MCF 10A (cell line): ENCODE measurements at places on chromosomes 4 and X. TPM values are rescaled to one million over a fixed set of nuclear protein-coding genes. Genes with fewer than 3 reads are reported as not detected.

Gene RASGEF1B
- 4.8 and 5.4 TPM in 2 replicates for total RNA-seq

Gene SOWAHD
- not detected in 2 replicates for total RNA-seq

Gene CXCL9
- total RNA-seq = not detected in 2 replicates

Gene RBPJ
- 74.4 and 84.7 TPM in 2 replicates for total RNA-seq

Gene TMSB15C
- total RNA-seq = 0.79 and 1.3 TPM in 2 replicates

Gene GUCY1B1
- 0.34 TPM in 1 of 2 replicates, not detected in the other for total RNA-seq

Gene PLXNB3
- 7.2 and 13.5 TPM in 2 replicates for total RNA-seq

Gene ETFDH
- total RNA-seq = 15.8 and 19.2 TPM in 2 replicates

Gene ASIC5
- total RNA-seq = not detected in 2 replicates

Gene INTU
- total RNA-seq = 5.9 and 9.2 TPM in 2 replicates

Gene GLRB
- total RNA-seq = 5.9 and 7.1 TPM in 2 replicates

DNA sequence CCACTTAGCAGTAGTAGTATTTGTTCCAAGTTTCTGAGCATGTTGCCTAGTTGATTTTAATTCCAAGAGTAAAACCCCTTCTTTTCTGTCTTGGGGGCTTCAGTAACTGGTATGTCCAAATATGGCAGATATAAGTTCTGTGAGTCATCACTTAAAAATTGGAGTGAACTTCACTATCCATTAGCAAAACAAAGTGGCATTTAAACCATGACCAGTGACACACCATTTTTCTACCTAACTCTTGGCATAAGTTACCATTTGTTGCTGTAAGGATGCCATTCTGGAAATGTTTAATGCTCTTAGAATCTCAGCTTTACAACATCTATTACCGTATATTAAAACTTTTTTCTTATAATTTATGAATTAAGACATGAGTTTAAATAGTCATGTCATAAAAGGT, 102.0 kb downstream of the CBR4 start:
- no peak for DNase-seq

- DNase-seq = peak; percentile 45
Observed at GRCh38 chr4:78953769-78954666, 14.8 kb upstream of the PAQR3 start.

DNA sequence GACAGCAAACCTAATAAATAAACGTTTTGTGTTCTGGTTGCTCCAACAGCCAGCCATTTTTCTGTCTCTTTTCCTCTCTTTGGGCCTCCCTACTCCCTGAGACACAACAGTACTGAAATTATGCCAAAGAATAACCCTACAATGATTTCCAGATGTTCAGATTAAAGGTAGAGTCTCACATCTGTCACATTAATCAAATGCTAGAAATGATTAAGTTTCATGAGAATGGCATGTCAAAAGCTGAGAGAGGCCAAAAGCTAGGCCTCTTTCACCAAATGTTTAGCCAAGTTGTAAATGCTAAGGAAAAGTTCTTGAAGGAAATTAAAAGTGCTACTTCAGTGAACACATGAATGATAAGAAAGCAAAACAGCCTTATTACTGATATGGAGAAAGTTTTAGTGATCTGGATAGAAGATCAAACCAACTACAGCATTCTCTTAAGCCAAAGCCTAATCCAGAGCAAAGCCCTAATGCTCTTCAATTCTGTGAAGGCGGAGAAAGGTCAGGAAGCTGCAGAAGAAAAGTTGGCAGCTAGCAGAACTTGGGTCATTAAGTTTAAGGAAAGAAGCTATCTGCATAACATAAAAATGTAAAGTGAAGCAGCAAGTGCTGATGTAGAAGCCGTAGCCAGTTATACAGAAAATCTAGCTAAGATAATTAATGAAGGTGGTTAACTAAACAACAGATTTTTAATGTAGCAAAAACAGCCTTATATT, 182.1 kb upstream of the NUDT6 start:
- no peak for DNase-seq

DNA sequence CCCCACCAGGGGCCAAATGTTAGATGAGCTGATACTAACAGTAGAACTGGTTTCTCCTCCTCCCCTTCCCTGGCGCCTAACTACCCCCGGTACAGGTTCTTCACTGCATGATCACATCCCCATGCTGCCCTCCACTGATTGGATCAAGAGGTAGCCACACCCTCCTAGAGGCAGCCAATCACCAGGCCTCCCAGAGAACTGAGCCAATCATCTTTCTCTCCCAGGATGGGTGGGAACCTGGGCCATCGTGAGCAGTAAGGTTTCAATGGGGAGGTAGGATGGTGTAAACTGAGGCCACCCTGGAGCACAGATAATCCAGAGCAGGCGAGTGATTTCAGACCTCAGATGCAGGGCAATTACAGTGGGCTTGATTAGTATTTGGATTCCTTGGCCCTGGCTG, 64.2 kb downstream of the PPP2R2C start:
- DNase-seq = no peak

DNA sequence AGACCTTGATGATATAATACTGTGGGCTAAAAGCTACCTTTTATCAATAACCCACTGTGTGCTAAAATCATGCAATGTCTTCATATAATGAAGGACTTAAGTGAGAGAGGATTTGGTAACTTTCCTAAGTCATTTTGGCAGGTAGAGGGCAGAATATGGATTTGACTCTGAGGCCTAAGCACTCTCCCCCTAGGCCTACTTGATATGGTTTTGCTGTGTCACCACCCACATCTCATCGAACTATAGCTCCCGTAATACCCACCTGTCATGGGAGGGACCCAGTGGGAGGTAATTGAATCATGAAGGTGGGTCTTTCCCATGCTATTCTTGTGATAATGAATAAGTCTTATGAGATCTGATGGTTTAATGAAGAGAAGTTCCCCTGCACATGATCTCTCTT, 229.7 kb downstream of the GBA3 start:
- DNase-seq = no peak

- no peak for DNase-seq
Observed at GRCh38 chrX:53256446-53257041, 24.8 kb downstream of the IQSEC2 start.

DNA sequence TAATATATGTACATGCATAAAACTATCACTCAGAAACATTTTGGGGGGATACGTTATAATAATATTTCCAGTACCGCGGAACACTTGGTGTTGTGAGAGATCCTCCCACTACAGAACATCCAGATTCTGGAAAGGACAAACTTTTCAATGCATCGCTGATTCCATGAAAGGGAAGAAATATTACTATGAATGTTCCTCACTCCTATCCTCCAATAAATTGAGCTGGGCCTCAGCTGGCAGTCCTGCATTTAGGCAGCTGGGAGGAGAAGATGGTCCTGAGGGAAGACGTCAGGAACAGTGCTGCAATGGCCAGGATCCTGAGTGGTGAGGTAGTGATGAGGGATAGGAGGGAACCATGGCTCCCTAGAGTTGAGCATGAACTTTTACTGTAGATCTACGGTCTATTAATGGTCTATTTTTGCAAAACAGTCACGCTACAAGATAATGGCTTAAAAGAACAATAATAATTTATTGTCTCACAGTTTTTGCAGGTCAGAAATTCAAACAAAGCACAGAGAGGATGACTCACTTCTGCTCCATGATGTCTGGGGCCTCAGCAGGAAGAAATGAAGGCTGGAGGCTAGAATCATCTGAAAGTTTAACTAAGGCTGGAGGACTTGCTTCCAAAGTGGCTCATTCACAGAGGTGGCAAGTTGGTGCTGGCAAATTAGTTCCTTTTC, 538.1 kb downstream of the STIM2 start:
- DNase-seq = no peak

- DNase-seq = no peak
Observed at GRCh38 chrX:19639813-19640462, 124.6 kb upstream of the MAP3K15 start.

DNA sequence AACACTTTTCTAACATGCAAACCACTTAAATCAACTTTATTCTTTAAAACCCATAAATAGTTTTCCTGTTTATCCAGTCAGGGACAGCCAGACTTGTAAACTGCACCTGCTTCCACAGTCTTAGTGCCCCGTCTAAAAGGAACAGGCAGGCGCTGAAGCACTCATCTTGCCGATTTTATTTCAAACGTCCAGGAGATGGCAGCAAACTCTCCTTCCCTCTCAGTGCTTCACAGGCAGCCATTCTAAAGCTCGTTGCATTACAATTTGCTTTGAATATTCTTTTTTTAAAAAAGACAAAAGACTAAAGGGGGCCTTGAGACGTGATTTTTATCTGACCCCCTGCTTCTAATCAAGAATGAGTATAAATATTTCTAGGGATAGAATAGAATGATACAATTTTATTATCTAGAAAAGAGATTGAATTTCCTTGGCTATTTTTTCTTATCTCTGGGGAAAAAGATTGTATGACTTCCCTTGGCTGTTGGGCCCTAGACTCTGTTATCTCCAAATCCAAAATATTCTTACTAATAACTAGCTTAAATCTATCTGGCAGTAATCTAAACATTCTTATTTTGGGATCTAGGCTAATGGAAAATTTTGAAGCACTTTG, 93.6 kb upstream of the MYOZ2 start:
- DNase-seq = peak; percentile 86

- DNase-seq = no peak
Observed at GRCh38 chr4:54229631-54230483, 764 bp downstream of the PDGFRA start.

DNA sequence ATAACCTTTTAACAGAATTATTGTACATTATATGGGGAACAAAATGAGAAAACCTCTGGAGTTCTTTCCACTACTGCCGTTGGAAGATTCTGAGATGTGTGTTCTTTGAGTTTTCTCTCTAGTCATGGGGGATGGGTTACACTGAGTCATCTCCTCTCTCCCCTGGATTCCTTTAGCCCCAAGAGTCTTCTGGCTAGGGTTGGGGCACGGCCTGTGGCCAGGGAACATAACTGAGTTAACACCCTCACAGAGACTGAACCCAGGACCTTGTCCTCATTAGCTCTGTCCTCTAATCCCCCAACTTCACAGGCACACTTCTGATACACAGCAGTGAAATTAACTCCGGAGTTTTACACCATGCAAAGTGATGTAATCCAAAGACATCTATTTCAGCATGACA, 142.3 kb upstream of the F9 start:
- peak; percentile 16 for DNase-seq

DNA sequence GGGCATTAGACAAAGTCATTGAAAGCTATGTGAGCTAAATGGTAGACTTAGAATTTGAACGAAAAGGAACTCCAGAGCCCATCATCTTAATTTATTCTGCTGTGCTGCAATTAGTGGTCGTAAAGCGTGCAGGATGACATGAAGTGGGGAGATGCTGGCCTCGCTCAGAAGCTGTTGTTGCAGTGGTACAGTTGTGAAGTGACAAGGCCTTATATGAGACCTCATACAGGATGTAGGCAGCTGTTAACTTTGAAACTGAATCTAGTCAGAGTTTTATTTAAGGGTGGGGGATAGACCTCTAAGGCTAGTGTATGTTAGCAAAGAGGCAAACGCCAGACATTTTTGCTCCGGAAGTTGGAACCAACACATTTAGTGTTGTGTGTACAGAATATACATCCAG, 13.4 kb downstream of the KLF3 start:
- no peak for DNase-seq

DNA sequence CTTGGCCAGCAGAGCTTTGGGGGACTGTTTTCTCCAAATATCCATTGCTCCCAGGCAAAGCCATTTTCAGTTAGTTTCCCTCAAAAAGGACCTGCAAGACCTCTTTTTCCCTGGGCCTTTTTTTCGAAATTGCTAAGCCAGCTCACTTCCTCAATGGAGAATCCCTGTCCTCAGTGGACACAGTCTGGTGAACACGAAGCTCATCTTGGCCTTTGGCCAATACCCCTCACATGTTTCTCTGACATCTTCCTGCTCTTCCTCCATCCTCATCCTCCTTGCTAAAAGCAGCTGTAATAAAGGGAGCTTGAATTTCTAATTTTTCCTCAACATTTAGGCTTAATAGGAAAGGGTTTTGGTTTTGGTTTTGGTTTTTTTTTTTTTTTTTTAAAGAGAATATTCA, 17.6 kb upstream of the PRPS1 start:
- no peak for DNase-seq

DNA sequence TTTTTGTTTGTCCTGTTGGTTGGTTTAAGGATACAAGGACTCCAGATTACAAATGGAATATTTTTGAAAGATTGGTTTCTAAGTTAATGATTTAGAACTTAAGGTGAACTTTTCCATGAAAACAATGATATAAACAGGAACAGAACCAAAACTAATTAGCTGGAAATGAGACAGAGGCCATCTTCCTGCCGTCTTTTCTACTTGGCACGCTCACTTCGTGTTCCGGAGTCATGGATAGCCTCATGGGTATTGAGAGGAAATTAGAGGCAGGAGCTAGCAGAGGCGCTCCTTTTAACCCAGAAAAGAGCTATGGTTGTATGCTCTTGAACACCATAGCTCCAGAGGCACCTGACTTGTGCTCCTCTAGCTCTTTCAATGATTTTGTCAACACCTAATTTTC, 2.4 kb downstream of the FAM241A start:
- no peak for DNase-seq

GRCh38 chrX:12702509-12703091, 88.6 kb upstream of the PRPS2 start:
- peak; percentile 39 for DNase-seq

DNA sequence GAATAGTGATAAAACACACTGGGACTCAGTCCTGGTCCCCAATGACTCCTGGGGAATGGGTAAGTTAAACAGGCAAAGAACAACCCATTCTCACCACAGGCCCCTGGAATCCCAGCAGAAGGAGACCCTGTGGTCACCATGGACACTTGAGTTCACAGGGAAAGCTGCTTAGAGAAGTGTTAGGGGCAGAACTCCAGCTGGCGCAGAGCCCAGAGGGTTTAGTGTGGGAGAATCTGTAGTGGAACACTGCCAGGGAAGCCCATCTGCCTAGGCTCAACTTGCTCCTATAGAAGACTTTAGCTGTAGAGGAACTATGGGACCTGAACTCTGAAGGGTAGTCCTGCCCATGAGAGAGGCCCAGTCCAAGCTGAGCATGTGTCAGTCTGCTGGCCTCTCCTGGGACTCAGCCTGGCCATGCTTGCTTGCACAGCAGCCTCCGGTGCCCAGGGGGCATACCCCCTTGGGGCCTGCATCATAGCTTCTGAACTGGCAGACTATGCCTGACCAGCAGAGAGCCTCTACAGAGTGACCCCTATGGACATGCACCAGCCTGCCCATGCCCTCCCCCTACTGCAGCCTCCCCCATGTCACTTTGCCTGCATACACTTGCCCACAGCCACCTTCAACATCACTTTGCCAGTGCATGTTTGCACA, 343.5 kb downstream of the IDS start:
- peak; percentile 16 for DNase-seq

DNA sequence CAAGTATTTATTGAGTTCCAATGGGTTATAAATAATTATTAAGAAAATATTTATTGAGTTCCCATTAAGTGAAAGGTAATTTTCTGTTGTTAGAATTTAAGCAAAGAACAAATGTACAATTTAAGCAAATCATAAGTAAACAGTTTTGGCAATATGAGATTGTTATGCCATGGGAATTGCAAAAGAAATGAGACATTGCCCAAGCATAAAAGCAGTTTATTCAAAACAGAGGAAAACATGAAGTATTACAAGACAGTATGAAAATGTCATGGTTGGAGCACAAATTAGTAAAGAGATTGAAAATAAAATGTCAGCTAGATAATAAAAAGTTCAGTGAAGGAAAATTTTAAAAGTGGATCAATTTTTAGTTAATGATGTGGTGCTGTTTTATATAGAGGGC, 706.1 kb upstream of the EPHA5 start:
- DNase-seq = no peak
